ENCODE measurements at places on chromosomes 5 and 9.

GRCh38 chr9:94153905-94154304 is 69.6 kb downstream of the PTPDC1 start:
- DNase-seq: no peak

DNA sequence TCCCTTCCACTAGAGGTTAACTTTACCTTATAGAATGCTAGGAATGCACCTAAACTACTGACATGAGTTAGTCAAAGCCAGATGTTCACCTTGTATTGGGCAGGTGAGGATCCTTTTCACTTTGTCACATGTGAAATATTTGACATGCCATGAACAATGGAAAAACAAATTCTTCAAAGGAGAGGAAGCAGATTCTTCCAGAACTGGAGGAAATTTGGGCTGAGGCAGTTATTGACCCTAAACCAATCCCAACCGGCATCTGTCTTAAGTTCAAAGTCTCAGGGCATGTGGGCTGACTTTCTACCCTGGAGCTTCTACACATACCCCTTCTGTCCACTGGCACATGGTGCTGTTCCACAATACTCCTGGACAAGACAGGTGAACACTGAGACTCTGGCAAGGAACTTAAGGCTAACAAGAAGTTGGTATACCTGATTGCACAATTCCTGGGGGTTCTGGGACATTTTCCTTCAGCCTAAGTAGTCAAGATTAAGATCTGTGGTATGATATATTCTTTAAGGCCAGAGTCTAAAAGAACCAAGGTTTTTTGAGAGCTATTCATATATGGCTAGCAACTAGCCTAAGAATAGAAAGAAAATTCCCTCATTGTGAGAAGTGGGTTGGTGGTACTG is 2.6 kb downstream of the VLDLR start:
- DNase-seq: no peak

DNA sequence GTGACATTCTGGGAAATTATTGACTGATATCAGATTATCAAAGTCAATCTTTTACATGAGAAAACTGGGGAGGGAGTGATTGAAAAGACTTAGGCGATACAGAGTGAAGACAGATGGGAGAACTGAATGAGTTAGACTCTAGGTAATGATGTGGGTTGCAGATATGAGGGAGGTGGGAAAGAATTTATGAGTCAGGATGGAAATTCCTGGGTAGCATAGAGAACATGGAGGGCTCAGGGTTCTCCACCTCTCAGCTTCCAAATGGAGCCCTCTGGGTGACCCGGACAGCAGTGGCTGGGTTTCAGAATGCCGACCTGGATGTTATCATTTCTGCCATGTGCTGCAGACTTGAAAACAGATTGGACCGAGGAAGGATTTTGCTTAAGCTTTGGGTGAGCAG is 75.4 kb upstream of the SHB start:
- no peak for DNase-seq

DNA sequence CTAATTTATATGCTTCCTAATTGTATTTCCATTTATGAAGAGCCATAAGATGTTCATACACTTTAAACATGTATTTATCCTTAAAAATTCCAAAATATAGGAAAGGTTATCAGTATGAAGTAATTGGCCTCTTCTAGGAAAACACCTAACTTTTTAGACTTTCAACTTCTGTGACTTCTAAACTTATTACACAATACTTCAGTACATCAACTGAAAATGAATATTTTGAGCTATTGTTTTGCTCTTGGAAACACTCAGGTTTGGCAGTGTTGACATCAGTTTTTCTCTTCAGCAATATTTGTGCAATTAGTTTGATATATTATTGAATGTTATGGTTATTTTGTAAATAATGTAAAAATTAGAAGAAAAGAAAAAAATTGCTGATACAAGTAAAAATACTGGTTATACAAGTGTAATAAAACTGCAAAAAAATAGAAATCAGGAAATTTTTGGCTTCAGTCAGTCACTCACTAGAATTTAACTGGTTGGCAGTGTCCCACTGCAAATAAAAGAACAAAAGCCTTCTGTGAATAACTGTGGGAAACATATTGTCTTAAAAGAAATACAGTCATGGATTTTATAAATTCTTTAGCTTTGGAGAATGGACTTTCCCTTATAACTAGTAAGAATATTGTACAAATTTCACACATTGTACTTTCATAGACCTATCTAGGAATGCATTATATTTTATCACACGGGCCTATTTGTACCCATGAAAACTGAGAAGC is 635.9 kb downstream of the TLE1 start:
- DNase-seq: no peak

- no peak for DNase-seq
Observed at GRCh38 chr9:132745756-132746709, 75.8 kb downstream of the GTF3C4 start.

DNA sequence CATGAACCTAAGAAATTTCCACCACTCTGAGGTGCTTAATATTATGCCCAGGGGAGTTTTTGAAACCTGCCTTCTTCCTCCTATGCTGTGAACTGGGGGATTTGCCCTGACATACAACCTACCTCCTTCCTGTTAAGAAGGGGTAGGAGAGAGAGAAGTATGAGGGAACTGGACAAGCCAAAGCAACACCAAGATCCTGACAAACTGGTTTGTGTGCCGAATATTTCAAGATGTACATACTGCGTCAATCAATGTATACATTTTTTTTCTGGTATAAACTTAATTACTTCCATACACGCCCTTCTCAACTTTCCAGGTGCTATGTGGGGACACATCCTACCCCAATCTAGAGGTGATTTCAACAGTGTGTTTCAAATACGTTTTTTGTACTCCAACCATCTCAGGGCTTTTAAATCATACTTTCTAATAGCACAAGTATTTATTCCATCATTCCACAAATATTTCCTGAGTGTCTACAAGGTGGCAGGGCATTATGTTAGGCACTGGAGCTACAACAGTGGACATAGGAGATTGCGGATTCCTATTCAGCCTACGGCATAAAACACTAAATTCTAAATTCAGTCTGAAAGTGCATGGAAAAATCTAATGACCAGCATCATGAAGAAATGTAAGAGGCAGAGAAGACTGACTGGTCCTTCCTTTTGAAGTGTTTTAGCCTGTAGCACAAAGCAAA is 70.1 kb upstream of the IFNK start:
- DNase-seq: no peak

DNA sequence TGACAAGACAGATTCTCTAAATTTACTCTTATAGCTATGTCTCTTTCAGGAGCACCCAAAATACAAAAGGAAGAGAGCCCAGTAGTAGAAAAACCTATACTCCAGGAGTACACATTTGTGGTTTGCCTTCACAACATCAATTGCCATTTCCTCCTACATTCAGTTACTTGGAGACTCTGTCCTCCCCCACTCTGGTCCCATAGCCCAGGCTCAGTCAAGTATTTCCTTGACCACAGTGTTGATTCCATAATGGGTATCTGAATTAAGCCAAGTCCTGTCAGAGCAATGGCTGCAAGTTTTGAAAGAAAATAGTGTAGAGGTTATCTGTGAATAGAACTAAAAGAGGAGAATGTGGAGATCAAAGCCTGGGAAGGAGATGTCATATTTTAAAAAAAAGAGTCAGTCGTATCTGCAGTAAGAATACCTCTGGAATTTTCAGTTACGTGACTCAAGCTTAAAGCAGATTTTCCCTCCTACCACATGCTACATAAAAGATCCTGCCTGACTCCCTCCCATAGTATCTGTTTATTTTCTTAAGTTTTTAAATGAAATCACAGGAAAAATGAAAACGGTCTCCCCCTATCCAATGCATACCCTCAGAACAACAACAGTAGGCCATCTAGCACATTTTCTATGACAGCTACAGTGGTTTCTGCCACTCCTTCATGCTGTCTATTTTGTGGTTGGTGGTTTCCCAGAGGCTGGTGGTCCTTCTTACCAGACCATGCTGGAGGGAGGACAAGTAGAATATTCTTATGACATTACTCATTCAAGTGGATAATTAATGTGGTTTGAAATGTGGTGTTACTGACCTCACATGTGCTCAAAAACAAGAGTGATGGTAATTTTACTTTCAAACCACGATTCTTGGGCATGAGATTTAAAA is 249.7 kb upstream of the TMEM161B start:
- DNase-seq: no peak

GRCh38 chr5:159244163-159244562 is 18.9 kb upstream of the UBLCP1 start:
- DNase-seq: no peak

DNA sequence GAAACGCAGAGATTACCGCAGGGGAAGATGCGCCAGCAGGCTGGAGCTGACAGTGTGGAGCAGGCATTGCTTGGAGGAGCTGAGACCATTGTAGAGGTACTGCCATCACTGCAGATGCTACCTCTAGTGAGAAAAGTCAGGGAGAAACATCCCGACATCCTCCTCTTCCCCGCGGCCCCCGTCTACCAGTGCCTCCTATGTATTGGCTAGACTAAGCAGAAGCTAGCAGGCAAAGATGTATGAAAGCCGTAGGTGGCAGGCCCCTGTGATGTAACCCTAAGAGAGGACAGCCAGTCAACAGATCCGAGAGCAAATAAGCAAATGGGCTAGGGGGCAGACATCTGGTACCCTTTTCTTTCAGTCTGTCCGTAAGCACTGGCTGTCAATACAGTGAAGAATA is 115.5 kb upstream of the ACTBL2 start:
- no peak for DNase-seq

GRCh38 chr9:121510766-121511550 is 11.3 kb upstream of the GGTA1 start:
- DNase-seq: no peak

DNA sequence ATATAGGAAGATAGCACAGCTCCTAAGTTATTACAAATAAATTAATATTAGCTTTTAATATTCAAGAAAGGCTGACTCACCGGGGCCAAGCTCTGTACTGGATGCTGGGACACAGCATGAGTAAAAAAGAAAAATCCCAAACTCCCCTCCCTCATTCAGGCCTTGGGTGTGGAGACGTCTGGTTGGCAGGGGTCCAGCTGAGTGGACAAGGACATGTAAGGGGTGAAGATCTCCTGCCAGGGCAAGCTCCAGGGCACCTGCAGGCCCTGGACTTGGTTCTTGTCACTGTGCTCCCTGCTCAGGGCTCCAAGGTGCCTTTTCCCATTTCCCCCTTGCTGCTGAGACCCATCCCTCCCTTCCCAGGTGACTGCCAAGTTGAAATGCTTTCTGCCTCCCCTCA is 388.5 kb downstream of the ENC1 start:
- no peak for DNase-seq

GRCh38 chr9:123562844-123563346 is 206.9 kb downstream of the CRB2 start:
- no peak for DNase-seq

DNA sequence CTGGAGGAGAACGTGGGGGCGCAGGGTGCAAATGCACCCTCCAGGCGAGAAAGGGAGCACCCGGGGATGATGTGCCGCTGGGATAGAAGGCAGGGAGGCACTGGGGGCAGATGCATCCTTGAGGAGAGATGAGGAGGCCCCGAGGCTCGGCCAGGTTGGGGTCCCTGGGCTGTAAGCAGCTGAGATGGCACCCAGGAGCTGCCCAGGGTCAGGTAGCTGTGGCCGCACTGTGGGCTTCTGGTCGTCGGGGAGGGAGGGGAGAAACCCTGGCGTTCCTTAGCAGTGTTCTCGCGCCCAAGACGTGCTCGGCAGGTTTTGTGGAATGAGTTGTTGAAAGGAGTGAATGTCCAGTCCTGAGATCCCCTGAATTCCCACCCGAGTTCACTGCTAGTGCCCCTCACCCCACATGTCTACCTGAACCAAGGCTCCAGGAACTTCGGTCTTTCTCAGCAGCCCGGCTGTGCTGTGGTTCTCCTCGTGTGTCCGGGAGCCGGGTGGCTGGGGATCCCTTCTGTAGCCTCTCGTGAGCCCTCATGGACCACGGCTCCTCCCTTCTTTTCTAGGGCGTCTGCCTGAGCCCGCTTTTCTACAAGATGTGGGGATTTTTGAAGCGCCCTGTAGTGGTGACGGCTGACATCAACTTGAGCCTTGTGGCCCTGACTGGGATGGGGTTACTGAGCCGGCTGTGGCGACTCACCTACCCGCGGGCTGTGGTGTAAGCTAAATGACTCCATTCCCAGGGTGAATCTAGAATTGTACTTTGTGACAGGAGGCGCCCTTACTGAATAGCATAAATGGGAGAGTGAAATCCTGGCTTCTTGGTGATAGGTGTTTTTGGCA is 1.1 kb downstream of the POMT1 start:
- DNase-seq: peak; percentile 38

DNA sequence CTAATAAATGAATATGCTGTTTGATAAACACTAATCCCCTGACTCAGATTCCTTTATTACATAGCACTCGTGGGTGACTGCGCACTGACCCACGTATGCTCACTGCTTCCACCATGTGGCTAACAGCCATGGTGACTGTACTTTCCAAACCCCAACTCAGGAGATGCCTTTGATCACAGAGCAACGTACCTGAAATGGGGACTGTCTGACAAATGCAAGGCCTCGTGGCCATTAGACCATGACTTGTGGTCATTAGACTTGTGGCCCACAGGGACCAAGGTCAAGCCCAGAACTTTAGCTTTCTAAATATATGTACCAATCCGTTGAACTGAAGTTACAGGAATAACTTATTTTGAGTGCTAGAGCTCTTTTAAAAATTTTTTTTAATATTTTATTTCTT is 46.6 kb downstream of the CYFIP2 start:
- peak; percentile 67 for DNase-seq

DNA sequence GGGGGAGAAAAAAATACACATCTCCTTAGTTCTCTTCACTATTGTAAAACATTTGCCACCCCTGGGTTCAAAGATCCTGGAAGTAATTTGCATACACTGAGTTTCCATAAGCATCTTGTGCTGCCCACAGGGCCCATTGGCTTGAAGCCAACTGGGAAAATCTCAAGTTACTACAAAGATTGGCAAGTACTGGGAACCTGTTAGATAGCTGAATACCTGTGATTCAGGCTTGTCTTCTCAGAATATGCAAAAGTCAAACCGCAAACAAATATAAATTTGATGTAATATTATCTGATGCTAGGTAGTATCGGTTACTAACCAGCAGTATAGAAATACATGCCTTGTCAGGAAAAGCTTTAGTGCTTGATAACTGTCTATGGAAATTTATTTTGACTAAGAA is 156.9 kb upstream of the FST start:
- no peak for DNase-seq

GRCh38 chr5:174563899-174564298 is 160.5 kb upstream of the MSX2 start:
- DNase-seq: peak; percentile 34

DNA sequence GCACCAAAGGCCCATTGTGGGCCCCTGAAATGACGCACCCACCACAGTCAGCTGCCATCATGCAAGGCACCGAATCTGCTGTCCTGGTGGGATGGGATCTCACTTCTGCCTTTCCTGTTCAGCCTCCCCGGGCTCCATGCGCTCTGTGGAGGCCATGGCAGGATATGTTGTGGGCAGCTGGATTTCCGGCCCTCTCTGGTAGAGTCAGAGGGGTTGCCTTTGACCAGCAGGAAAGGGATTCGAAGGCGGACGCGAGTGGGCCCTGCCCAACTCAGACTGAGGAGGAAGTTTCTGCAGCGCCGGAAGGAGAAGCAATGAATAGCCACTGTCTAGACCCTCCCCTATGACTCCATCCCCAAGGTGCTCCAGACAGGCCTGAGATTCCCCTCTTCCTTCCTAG is 35.5 kb downstream of the GADD45G start:
- DNase-seq: no peak

GRCh38 chr9:13268469-13268868 is 11.0 kb downstream of the MPDZ start:
- DNase-seq: no peak

Measured in HEK293T (cell line).